ENCODE measurements at places on chromosomes 5 and 9. TPM values are rescaled to one million over a fixed set of nuclear protein-coding genes. Genes with fewer than 3 reads are reported as not detected.

The CD72 gene
- 2.2 TPM for total RNA-seq

DNA sequence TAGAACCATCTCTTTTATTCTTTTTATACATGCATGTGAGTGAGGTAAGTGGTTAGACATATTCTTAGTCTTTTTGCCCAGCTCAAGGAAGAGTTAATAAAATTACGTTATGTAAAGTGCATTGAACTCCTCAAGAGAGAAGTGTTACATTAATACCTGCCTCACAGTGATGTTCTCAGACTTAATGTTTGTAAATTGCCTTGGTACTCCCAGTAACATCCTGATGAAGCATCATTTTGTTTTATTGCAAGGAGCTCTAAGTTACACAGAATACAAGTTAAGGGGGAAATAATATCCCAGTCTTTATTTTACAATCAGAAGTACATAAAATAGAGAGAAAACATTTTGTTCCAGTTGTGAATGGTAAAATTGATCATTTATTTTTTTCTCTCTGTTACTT, 89.5 kb upstream of the ARRDC3 start:
- DNase-seq: no peak

The GRIA1 gene
- 39.0 TPM for total RNA-seq

DNA sequence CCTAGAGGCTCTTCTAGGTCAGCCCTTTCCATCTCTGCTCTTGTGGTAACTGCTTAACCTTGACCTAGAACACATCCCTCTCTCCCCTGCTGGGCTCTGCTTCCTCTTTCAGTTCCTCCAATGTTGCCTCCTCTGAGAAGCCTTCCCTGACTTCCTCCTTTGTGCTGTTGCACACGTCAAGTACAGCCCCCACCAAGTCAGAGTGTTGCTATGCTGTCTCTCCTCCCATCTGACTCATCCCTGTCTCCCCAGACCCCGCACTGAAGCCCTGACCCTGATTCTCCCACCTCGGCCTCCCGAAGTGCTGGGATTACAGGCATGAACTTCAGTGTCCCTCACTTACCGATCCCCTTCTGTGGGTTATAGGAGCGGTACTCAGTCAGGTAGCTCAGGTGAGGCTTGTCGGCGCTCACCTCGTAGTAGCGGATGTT, 10.4 kb upstream of the TRIM14 start:
- DNase-seq: no peak

DNA sequence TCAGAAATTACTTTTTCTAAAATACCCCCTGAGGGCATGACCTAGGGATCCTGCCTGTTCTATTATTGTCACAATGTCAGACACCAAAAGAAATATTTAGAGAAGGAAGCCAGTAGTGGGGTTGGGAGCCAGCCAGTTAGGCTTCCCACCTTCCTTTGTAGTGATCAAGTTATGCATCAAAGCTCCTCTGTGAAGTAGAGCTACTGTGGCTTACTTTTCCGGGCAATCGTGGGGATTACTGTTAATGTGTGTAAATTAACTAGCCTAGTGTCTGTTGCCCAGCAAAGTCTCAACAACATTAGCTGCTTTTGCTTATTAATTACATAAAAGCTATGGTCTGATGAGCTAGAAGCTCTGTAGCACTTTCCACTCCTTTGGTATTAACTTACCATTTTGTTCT, 109.0 kb upstream of the PCAT7 start:
- no peak for DNase-seq

DNA sequence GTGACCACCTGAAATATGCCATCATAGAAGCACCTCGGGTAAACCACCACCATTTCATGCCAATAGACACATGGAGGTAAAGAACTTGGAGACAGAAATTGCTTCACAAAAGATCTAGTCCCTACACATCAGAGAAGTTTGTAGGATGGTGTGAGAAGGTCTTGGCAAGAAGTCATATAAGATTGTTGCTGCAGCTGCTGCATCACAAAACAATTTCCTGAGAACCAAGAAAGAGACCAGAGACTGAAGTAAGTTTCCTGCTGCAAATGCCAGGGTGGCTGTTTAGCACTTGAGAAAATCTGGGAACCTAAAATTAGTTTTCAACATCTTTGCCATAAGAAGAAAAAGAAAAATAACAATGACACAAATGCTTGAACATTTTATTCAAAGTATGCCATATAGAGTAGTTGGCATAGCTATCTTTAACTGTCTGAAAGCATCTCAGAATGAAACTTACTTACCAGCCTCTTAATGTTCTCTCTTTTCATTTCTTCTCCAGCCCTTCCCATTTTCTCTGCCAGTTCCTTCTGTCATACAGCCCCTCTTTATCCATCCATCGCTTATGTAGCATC, 114.3 kb downstream of the KCTD16 start:
- DNase-seq: no peak

- DNase-seq: no peak
These were observed 206.4 kb downstream of the COMMD10 start for GRCh38 chr5:116291271-116291670.

All from thoracic aorta (tissue), 2 donors.